Globus pallidus (tissue), 1 donor: ENCODE measurements at places on chromosomes 7 and 10.

GRCh38 chr7:94043299-94043698 is 39.1 kb upstream of the BET1 start:
- no peak for DNase-seq

- no peak for DNase-seq
Measured at GRCh38 chr7:2779051-2779450, 65.1 kb downstream of the GNA12 start.

GRCh38 chr7:77838929-77839491 is 40.4 kb downstream of the PHTF2 start:
- no peak for DNase-seq

DNA sequence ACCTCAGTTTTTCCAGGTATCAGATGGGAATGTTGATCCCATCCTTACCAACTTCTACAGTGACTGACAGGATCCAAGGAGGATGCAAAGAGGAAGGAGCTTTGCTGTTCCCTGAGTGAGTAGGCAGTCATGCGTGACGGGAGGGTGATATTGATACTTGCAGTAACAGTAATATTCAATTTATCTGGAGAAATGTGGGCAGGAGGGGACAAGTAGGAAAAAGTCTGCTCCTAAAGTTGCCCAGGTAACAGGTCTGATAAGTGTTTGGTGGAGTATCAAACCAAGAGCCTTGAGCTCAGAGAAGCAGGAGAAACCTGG is 3.3 kb upstream of the ZCCHC24 start:
- no peak for DNase-seq

GRCh38 chr7:16918288-16918895 is 36.6 kb upstream of the AGR3 start:
- DNase-seq: peak; percentile 20

DNA sequence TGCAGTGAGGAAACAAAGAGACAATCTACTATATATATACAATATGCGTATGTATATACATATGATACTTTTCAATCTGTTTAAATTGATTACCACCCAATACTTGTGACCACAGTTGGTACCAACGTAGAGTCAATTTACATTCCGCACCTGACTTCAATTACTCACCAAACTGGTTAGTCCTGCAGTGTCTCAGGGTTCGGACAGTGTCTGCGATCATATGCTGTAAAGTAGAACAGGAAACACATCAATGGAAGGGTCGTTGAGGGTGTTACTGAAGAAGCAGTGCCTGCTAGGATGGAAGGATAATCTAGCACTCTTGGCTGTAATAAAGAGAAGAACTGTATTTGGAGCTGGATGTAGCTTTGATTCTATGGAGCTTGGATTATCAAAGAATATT is 179.7 kb upstream of the CDCA7L start:
- no peak for DNase-seq

DNA sequence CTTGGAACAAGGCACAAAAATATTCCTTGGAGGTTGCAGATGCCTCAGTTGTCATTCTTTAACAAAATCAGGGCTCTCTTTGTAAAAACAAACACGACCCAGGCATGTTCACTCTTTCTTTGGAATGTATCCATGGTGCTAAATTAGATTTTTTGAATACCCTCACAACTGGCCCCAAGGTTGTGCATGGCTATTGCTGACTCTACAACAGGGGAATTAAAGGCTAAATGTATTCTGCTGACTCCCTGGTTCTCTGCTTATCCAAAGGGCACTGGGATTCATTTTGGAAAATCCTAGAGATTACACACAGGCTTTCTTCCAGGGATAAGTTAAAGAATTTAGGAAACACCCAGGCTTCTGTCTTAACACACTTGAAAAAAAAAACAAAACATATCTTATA is 332.5 kb downstream of the WDR11 start:
- no peak for DNase-seq

DNA sequence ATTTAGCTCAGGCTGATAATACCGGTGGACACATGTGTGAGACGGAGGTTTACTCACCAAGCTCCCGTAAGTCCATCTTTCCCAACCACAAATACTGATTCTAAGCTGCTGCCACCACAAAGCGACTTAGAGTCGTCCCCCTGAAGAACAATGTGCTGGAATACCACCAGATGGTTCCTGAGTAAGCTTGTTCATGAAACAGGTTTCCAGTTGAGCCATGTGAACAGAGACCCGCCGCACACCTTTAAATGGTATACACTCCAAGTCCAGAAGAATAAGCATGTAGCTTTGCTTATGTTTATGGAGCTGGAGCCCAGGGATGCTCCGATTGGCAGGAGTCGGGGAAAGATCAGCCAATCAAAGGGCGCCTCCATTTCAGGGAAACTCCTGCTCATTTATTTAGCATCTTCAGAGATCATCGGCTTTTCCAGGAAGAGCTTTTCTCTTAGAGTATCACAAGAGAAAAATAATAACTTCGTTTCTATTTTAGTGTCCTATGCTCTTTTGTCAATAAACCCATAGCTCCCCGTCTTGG is 261.6 kb upstream of the AOAH start:
- DNase-seq: peak; percentile 48

- peak; percentile 41 for DNase-seq
Measured at GRCh38 chr7:786472-787255, 45.6 kb upstream of the SUN1 start.

- DNase-seq: no peak
Measured at GRCh38 chr10:29621161-29621560, 13.6 kb downstream of the SVIL start.

DNA sequence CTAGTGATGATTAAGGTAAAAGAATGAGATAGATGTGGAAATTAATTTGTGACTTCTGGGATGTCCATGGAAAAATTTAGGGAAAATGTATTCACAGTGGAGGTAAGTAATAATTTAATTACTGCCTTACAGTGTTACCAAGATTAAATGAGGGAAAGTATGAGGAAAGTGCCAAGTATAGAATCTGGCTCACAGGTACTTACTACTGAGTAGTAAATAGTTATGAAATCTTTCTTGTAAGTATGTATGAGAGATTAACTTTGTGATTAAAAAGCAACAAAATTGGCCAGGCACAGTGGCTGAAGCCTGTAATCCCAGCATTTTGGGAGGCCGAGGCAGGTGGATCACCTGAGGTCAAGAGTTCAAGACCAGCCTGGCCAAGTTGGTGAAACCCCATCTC is 42.1 kb downstream of the RSBN1L start:
- no peak for DNase-seq

GRCh38 chr7:112770051-112770450 is 20.1 kb downstream of the TMEM168 start:
- no peak for DNase-seq

DNA sequence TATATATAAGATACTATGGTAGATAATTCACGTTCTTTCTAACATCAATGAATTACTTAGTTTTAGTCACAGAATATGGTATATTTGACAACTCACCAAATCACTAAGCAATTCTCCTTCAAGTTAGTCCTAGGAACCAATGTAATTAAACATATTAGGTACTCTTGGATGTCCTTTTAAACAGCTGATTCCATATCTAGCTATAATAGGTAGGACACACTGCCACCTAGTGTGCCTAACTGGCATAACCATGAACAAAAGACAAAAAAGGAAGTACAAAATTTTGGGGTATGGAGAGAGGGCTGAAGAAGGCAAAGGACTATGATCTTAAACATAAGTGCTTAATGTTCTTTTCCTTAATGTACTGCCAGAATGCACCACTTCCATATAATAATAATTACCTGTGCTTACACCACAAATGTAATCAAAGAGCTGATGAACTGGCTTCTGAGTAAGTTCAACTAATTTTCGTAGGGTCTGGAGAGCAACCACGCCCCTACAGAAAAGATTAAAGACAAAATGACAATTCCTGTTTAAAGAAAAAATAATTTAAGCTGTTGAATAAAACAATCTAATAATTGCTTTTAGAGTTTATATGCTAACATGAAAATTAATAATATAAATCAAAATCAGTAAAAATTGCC is 28.7 kb downstream of the PNPLA8 start:
- peak; percentile 40 for DNase-seq

- no peak for DNase-seq
Measured at GRCh38 chr7:2645274-2645868, 13.6 kb downstream of the TTYH3 start.

DNA sequence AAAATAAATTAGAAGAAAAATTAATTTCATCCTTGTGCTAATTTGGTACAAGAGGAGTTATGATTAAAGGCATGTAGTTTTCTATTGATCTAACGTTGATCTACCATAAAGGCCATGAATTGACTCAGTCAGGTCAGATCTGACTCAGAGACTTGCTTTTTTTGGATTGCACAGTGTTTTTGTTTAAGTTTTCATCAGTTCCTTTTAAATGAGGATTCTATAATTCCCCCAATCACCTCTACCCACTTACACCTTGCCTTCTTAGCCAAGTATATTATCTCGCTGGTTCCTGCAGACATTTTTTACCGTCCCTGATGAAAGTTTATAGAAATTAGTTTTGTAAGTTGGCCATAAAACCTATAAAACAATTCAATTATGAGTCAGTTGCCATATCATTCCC is 132.4 kb upstream of the PALS2 start:
- no peak for DNase-seq

DNA sequence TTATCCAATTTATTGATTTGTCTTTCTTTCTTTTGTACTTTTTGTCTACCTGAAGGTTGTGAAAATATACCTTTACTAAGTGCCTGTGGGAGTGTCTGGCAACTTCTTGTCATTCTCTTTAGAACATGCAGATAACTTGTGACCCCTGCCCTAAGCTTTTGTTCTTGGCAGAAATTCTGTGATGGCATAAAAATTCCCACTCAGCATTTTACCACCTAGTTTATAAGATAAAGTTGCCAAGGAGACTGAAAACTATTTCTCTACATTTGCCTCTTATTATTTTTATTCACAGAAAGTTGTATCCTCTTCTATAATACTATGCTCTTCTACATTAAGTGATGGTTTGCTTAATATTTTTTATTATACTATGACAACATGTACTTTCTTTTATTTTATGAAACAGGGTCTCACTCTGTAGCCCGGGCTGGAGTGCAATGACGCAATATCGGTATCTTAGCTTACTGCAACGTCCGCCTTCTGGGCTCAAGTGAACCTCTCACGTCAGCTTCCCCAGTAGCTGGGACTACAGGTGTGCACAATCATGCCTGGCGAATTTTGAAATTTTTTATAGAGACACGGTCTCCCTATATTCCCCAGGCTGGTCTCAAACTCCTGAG is 683.5 kb downstream of the ANKRD7 start:
- no peak for DNase-seq

DNA sequence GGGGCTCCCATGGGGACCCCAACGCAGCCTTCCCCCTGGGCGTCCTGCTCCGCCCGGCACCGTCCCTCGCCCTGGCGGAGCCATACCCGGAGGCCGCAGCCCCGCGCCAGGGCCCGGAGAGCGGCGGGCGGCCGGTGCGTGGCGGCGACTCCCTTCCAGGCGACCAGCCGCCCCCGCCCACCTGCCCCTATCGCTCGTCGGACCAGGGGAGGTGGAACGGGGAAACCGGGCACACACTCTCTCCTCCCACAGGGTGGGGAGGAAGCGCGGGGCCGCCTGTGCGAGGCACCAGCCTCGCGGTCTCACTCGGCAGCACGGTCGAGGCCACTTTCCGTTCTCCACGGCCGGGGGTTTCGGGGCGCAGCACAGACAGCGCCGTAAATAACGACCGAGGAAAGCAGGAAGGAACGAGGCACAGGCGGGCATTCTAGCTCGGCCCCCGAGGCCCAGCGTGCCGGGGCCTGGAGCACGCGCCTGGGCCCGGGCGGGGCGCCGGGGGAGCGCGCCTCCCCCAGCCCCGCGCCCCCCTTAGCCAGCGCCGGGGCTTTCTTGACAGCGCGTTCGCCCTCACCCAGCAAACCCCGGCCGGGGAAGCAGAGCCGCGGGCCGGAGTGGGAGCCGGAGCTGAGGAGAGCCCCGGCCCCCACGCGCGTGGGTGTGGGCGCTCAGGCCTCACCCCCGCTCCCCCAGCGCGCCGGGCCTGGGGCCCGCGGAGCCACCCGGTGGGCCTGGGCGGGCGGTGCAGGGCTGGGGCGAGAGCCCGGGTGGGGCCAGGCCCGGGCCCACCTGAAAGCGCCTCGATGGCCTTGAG is 936 bp downstream of the IGF2BP3 start:
- no peak for DNase-seq

DNA sequence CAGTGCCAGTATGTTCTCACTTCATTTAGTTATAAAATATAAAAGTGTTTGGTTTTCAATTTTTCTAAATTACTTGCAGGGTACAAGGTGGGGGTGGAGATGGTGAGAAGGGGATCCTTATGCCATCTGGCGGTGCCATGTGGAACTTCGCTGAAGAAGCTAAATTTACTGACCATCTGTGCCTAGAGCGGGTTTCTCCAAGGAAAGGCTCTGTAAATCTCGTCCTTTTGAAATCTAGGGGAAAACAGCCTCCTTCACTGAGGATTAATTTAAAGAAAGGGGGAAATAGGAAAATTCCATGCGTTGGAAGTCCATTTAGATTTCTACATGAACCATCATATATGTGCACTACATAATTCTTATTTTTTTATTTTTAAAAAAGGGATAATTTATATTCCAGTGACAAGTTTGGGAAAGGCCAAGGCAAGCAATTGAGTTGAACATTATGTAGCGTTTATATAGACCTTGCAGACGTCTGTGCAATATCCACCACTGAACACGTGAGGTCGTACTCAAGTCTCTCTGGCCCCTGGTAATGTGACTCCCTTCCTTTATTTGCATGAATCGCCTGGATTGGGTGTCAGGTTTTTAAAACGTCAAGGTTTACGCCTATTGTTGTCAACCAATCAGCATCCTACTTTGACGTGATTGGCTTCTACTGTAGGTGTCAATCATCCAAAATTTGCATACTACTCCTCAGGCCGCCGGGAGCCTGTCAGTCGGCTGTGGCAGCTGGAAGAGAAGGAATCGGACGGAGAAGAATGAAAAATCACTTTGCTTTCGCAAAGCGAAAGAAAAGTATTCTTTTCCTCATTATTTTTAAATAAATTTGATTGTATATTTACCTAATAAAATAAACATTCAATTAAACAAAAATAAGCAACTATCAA is 297.1 kb upstream of the NFE2L3 start:
- DNase-seq: peak; percentile 89

DNA sequence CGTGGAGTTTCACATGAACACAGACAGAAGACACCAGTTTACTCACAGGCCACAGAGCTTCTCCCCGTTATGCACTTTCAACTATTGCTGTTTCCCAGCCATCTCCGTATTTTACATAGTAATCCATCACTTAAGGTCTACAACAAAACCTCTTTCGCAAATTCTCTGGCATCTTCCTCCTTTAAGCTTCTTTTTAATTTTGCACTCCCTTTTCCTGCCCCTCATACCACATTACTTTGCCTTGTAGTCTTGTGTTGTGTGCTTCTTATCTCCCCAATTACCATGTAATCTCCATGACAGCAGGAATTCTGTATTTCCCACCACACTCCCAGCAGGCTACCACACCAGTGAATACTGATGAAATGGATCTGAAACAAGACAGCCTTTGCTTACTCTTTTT is 87.3 kb downstream of the ODAD2 start:
- no peak for DNase-seq
